ENCODE measurements at places on chromosomes 11 and 22. TPM values are rescaled to one million over a fixed set of nuclear protein-coding genes. Genes with fewer than 3 reads are reported as not detected.

CABP4 gene
- 1.2 TPM for total RNA-seq

TAGLN gene
- total RNA-seq = 622 TPM

ZNF408 gene
- 9.0 TPM for total RNA-seq

TNKS1BP1 gene
- total RNA-seq = 95.9 TPM

TSKU gene
- 22.6 TPM for total RNA-seq

SNX32 gene
- total RNA-seq = 0.69 TPM

APOL5 gene
- total RNA-seq = not detected

TCN2 gene
- total RNA-seq = 13.1 TPM

GRCh38 chr11:30815619-30816018 is 229.5 kb upstream of the MPPED2 start:
- no peak for DNase-seq

GRCh38 chr11:78202733-78203167 is 14.0 kb downstream of the USP35 start:
- DNase-seq = no peak

GRCh38 chr11:79358258-79358657 is 82.6 kb downstream of the TENM4 start:
- DNase-seq = no peak

DNA sequence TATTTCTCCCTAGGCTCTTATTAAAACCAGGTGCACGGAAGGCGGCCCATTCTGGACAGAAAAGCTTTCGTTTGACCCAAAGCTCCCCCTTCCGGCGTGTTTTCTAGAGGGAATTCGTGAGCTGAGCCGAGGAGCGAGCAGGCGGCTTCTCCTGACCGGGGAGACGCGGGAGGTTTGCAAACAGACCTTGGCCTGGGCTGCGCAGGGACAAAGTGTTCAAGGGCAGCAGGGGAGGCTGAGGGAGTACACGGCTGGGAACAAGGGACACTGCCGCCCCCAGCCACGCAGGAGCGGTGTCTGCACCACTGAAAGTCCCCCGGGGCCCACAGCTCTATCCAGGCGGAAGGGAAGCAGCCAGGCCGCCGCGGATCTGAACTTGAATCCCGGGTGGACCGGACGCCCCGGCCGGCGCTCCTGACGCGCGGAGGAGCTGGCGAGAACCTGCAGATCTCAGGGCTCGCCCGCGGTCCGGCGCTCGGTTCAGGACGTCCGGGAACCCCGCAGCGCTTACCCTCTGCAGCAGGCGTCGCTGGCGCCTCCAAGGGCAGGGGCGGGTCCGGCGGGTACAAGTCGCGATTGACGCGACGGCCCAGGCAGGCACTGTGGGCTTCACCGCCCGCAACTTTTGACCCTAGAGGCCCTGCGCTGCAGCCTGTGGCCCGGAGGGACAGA is 101.9 kb downstream of the WT1 start:
- DNase-seq = peak; percentile 32

DNA sequence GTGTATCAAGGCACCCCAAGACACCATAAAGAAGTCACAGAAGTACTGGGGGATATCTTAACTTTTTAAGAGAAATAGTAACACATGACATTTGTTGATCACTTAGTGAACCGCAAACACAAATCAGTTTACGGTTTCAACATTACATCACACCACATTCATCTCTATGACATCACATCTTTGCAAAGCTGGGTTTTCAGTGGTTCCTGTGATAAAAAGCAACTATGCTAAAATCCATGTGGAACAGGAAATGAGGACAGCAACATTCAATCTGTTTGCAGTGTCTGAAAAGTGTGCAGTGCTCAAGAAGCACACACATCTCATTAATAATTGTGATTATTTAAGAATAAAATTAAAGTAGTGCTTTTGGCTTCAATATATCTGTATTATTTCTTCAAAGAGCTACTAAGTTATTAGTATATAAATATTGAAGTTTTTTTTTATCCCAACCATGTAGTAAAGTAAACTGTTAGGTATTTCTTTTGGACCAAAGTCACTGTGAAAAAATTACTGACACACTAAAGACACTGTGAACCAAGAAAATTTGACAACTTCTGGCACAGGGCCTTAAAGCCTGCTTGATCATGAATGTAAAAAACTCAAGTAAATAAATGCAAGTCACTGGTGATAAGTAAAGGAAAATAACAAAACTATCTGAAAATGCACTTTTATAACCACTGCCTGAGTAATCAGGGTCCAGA is 156.0 kb upstream of the SOX6 start:
- no peak for DNase-seq

GRCh38 chr22:44999231-44999630 is 10.6 kb downstream of the PHF21B start:
- DNase-seq = no peak

- peak; percentile 6 for DNase-seq
Measured at GRCh38 chr11:60700689-60701468, 1.5 kb downstream of the MS4A8 start.

GRCh38 chr11:114307524-114308203 is 11.5 kb downstream of the NNMT start:
- DNase-seq = peak; percentile 85

DNA sequence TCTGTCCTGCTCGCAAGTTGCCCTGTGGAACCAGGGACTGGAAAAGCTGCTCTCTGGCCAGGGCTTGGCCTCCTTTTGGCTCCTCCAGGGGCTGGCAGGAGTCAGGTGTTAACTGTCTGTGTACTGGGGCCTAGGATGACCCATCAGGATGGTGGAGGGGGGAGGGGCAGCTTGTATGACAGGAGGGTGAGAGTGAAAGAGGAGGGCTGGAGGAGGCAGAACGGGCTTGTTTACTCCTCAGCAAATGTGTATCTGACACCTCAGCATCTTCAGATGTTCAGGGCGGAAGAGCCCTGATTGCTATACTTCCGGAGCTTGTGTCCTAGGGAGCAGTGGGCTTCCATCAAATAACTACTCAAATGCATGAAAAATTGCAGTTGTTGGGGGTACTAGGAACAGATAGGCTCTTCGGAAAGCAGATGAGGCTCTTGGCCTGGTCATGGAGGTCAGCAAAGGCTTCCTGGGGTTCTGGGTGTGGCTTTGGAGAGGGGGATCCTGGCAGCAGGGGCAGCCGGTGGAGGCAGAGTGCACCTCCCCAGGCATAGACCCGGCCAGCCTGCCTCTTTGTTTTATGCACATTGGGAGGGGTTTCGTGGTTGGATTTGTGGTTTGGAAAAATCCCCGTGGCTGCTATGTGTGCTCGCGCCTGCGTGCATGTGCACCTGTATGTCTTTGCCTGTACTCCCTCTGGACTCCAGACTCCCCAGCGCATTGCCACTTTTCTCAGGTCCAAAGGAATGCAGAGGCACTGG is 31.2 kb downstream of the CD82 start:
- peak; percentile 35 for DNase-seq

Data from LHCN-M2 (cell line).